ENCODE measurements at places on chromosomes 12 and 14. TPM values are rescaled to one million over a fixed set of nuclear protein-coding genes. Genes with fewer than 3 reads are reported as not detected.

Gene ADAMTS20
- not detected for total RNA-seq

Gene CLEC1B
- not detected for total RNA-seq

Gene SLC25A47
- not detected for total RNA-seq

Gene CD4
- not detected for total RNA-seq

Gene TMEM229B
- 0.20 TPM for total RNA-seq

Gene DPPA3
- total RNA-seq, result not detected

Gene TPH2
- not detected for total RNA-seq

All from A549 treated with AZD2906 at 1 μM for 4 hours (cell line).